ENCODE measurements at places on chromosomes 16 and 17. TPM values are rescaled to one million over a fixed set of nuclear protein-coding genes. Genes with fewer than 3 reads are reported as not detected.
A peak's percentile ranks its signal among the peaks of the same experiment; 100 is the strongest.

DNA sequence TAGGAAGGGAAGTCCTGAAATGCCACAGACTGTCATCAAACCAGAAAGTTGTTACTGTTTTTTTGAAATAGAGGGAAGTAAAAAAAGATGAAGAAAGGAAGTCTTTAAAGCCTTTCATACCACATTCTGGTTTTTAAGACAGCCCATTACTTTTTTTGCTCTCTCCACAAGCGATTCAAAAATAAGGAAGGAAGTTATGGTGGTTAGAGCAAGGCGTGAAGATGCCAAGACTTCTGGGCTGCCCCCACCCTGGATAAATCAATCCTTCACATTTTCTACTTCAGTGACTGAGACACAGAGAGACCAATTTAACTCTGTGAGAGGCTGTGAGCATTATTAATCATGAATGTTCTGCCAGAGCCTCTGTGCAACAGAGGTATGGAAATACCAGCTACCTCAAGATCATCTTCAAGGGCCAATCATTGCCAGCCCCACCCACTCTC is 82.3 kb upstream of the BCAR1 start:
- H3K4me1 ChIP-seq = peaks cover 45% of the 10 kb centered on the region
- DNase-seq = no peak
- H3K36me3 ChIP-seq = peaks cover 7% of the 10 kb centered on the region
- no peak overlapping the region for H3K4me3 ChIP-seq

GRCh38 chr16:49589544-49590031 is 216.0 kb downstream of the C16orf78 start:
- H3K27ac ChIP-seq = no peak overlapping the region
- H3K4me3 ChIP-seq = no peak overlapping the region
- peaks cover 9% of the 10 kb centered on the region for H3K27me3 ChIP-seq
- peaks cover 20% of the 10 kb centered on the region for H3K4me1 ChIP-seq
- H3K36me3 ChIP-seq = no peaks in the 10 kb centered on the region

- H3K4me1 ChIP-seq = no peaks in the 10 kb centered on the region
- no peak overlapping the region for H3K27ac ChIP-seq
- peaks cover 3% of the 10 kb centered on the region for H3K27me3 ChIP-seq
- no peak for DNase-seq
- no peaks in the 10 kb centered on the region for H3K36me3 ChIP-seq
Observed at GRCh38 chr16:1170076-1170418, 17.1 kb downstream of the CACNA1H start.

DNA sequence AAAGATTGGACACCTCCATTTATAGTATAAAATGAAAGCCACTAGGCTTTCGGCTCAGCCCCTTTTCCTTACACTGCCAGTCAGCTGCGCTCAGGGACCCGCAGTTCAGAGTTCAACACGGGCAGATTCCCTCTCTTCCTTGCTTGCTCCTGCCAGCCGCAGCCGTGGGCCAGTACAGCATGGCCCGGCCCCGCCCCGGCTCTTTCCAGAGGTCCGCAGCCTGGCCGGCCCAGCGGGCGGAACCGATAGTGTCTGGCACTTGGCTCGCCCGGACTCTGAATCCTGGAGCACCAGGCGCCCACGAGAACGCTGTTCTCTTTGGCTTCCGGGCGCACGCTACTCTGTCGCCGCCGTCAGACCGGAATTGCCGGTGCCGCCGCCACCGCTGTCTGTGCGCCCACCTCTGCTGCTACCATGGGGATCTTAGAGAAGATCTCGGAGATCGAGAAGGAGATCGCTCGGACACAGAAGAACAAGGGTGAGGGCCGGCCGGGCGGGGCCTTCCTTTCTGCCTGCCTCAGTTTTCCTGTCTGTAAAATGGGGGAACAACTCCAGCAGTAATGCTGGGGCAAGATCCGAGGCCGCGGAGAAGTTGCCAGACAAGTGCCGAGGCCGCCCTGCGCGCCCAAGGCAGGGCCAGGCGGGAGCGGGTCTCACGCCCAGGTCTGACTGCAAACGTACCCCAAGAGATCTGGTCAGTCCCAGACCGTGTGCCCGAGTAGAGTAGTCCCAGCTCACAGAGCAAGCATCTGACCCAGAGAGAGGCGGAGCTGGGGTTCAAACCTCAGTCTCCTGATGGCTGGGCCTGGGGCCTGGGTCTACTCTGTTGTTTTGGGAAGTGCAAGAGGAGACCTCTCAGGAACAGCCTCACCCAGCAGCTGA is at the start of gene DRG2:
Gene DRG2 (plus strand): TSS at position 339 of the 882 bp plus-strand sequence. CDS start 76 bp downstream, at position 415.
- peaks cover 9% of the 10 kb centered on the region for H3K4me1 ChIP-seq
- peak within 1 kb of the TSS; percentile 96 for H3K4me3 ChIP-seq
- H3K27me3 ChIP-seq = peaks cover 3% of the 10 kb centered on the region
- DNase-seq = peak; percentile 95

DNA sequence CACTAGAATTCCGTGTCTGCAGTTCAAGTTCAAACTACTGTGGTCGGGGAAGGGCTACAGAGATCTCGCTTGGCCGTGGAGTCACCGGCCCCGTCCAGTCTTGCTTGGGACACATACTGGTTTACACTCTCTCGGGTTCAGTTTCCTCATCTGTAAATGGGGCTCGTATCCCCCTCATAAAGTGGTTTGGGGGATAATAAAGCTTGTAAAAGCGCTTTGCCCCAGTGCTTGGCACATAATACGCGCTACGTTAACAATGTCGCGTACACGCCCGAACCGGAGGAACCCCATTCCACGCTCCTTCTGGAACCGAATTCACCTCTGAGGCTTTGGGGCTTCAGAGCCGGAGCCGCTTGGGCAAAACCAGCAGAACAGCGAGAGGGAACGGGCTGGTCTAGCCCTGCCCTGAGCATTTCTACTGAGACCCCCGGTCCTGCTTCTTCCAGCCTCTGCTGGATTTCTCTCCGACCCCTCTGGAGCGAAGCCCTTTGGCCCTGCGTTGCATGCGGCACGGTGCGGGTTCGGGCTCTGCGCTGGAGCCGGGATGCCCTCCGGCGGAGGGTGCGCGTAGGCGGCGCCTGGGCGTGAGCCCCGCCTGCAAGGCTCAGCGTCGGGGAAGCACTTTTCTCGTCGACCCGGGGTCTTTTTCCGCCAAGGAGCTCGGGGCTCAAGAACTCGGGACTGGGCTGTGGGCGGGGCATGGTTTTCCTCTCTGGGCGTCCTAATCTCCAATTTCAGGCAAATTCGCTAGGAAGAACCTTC is 26.1 kb upstream of the HOXB13 start:
- DNase-seq = no peak
- no peaks in the 10 kb centered on the region for H3K36me3 ChIP-seq
- peaks cover 29% of the 10 kb centered on the region for H3K4me1 ChIP-seq
- no peak overlapping the region for H3K27ac ChIP-seq
- H3K4me3 ChIP-seq = no peak overlapping the region
- peaks cover 47% of the 10 kb centered on the region for H3K27me3 ChIP-seq

DNA sequence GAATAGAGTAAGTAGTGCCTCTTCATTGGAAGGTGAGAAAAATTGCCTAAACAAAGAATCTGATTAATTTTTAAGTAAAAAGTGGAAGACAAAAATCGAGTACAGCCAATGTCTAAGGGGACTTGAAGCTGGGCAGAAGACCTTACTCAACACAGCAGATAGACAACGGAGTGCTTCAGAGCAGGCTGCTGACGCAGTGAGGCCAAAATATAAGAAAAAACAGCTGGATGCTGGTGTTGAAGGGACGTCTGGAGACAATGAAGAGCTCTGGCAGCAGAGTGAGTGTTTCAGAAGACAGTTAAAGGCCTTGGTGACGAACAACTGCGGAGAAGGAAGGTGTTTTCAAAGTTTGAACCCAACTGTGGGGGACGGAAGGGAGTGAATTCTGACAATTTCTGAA is 169.8 kb downstream of the MRTFB start:
- H3K27ac ChIP-seq = no peak overlapping the region
- H3K36me3 ChIP-seq = peaks cover 9% of the 10 kb centered on the region
- no peaks in the 10 kb centered on the region for H3K27me3 ChIP-seq
- no peak overlapping the region for H3K4me3 ChIP-seq

- peaks cover 15% of the 10 kb centered on the region for H3K4me1 ChIP-seq
- no peak overlapping the region for H3K27ac ChIP-seq
- no peaks in the 10 kb centered on the region for H3K36me3 ChIP-seq
- DNase-seq = no peak
- H3K4me3 ChIP-seq = no peak overlapping the region
Observed at GRCh38 chr17:73226556-73227172, 33.8 kb downstream of the COG1 start.

GRCh38 chr16:19365486-19365885 is 52.2 kb upstream of the TMC5 start:
- H3K4me3 ChIP-seq = no peak overlapping the region
- H3K4me1 ChIP-seq = no peaks in the 10 kb centered on the region
- no peak for DNase-seq

DNA sequence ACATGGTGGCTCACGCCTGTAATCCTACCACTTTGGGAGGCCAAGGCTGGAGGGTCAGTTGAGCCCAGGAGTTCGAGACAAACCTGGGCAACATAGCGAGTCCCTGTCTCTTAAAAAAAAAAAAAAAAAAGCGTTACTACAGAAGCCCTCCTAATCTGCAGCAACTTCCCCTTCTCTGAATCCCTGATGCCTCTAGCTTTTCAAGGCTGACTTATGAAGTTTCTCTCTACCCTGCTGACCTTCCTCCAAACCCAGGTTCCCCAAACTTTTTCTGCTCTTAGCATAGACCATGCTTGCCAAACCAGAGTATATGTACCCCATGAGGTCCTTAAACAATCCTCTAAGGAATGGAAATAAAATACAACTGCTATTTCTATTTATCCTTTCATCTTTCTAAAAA is 16.4 kb downstream of the LYRM1 start:
- peaks cover 5% of the 10 kb centered on the region for H3K36me3 ChIP-seq
- H3K27ac ChIP-seq = no peak overlapping the region
- no peak overlapping the region for H3K4me3 ChIP-seq

GRCh38 chr16:80909720-80910119 is 97.0 kb downstream of the CMC2 start:
- no peak for DNase-seq
- no peaks in the 10 kb centered on the region for H3K4me1 ChIP-seq
- no peak overlapping the region for H3K4me3 ChIP-seq
- no peak overlapping the region for H3K27ac ChIP-seq

GRCh38 chr16:29014561-29015069 is 29.8 kb downstream of the LAT start:
- H3K4me1 ChIP-seq = no peaks in the 10 kb centered on the region
- DNase-seq = no peak
- no peak overlapping the region for H3K27ac ChIP-seq

DNA sequence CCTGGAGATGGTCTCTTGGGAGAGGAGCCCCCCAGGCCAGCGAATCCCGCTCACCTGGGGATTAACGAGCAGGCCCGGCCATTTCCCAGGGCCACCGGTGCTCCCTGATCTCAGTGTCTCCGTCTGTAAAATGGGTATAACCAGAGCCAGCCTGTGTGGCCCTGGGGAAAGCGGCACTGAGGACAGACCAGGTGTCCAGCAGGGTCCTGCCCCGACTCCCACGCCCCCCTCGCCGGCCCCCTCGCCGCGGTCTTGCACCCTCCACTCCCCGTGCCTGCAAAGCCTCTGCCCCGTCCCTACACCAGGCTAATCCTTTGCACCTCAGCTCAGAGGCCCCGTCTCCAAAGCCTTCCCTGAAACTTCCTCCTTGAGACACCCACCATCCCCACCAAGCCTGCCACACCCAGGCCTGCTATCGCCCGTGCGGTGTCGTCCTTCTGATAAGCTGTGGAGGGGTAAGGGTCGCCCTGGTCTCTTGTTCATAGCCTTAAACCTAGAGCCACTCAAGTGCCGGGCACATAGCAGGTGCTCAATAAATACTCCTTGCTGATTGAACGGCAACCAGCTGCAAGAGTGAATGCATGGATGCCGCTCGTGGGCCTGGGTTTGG is 259.1 kb downstream of the C16orf95 start:
- H3K27ac ChIP-seq = no peak overlapping the region
- DNase-seq = no peak
- peaks cover 3% of the 10 kb centered on the region for H3K36me3 ChIP-seq
- H3K27me3 ChIP-seq = peaks cover 1% of the 10 kb centered on the region
- H3K4me1 ChIP-seq = peaks cover 14% of the 10 kb centered on the region

GRCh38 chr17:66340720-66341119 is 38.3 kb downstream of the PRKCA start:
- H3K36me3 ChIP-seq = no peaks in the 10 kb centered on the region
- H3K4me3 ChIP-seq = no peak overlapping the region
- no peak for DNase-seq
- no peak overlapping the region for H3K27ac ChIP-seq
- H3K4me1 ChIP-seq = no peaks in the 10 kb centered on the region

DNA sequence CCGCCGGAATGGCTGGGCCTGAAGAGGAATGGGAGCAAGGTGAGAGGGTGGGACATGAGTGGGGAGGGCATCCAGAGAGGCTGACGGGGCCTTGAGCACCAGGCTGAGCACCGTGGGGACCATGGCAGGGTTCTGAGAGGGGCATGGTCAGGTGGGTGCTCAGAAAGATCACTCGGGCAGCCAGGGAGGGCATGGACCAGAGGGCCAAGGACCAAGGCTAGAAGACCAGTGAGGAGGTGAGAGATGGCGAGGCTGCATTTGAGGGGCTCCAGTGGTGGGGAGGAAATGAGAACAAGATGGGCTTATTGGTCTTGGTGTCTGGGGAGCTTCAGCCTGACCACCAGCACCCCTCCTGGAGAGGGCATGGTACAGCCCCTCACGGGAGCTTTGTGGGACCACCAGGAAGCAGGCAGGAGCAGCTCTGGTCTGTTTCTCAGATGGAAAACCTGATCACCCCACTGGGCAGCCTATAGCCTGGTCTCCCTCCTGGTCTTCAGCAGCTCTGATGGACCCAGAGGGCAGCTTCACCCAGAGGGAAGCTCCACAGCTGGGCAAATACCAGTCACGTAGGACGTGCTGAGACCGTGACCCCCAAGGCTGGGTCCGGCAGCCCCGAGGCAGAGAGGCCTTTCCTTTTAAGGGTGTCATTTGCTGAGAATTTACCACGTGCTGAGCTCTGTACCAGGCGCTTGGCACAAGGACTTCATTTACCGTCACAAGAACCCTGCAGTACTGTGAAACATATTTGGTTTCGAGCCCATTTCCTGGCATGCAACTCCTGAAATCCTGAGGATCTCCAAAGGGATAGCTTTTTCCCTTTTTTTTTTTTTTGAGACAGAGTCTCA is 11.4 kb upstream of the NCBP3 start:
- peaks cover 4% of the 10 kb centered on the region for H3K4me1 ChIP-seq
- no peak overlapping the region for H3K27ac ChIP-seq
- no peak for DNase-seq
- peaks cover under 1% of the 10 kb centered on the region for H3K27me3 ChIP-seq
- no peaks in the 10 kb centered on the region for H3K36me3 ChIP-seq

GRCh38 chr16:72094266-72094610 is 591 bp downstream of the DHX38 start:
- H3K36me3 ChIP-seq = peaks cover 41% of the 10 kb centered on the region
- peaks cover 40% of the 10 kb centered on the region for H3K4me1 ChIP-seq
- H3K27me3 ChIP-seq = peaks cover 13% of the 10 kb centered on the region
- H3K27ac ChIP-seq = peak overlapping the region; percentile 97

GRCh38 chr16:87953308-87954215 is 2.3 kb downstream of the BANP start:
- DNase-seq = no peak
- no peaks in the 10 kb centered on the region for H3K27me3 ChIP-seq
- H3K36me3 ChIP-seq = peaks cover 19% of the 10 kb centered on the region
- peak overlapping the region; percentile 97 for H3K27ac ChIP-seq

Gene PRRT2
- 15.0 TPM for total RNA-seq

Gene CDH5
- 1,308 TPM for total RNA-seq

Gene GAS7
- 7.0 TPM for total RNA-seq

Gene HS3ST6
- total RNA-seq = not detected

Gene CES5A
- not detected for total RNA-seq

Gene PIMREG
- 9.1 TPM for total RNA-seq

Gene CCL5
- total RNA-seq = not detected

Gene HCRT
- not detected for total RNA-seq
